ENCODE measurements at places on chromosomes 5 and 9. TPM values are rescaled to one million over a fixed set of nuclear protein-coding genes. Genes with fewer than 3 reads are reported as not detected.
A peak's percentile ranks its signal among the peaks of the same experiment; 100 is the strongest.

- peaks cover 8% of the 10 kb centered on the region for H3K27me3 ChIP-seq
- peaks cover 8% of the 10 kb centered on the region for H3K4me1 ChIP-seq
- H3K4me3 ChIP-seq: no peak overlapping the region
- H3K36me3 ChIP-seq: peaks cover 9% of the 10 kb centered on the region
Observed at GRCh38 chr5:759111-759751, 25.3 kb downstream of the ZDHHC11B start.

GRCh38 chr5:177304392-177305119 lies 957 bp downstream of the PRELID1 start:
- peak overlapping the region; percentile 89 for H3K4me3 ChIP-seq
- H3K36me3 ChIP-seq: peaks cover 43% of the 10 kb centered on the region
- H3K4me1 ChIP-seq: peaks cover 90% of the 10 kb centered on the region
- no peaks in the 10 kb centered on the region for H3K27me3 ChIP-seq
- DNase-seq: peak; percentile 86

- peaks cover 15% of the 10 kb centered on the region for H3K4me1 ChIP-seq
- no peaks in the 10 kb centered on the region for H3K27me3 ChIP-seq
- no peak overlapping the region for H3K4me3 ChIP-seq
- no peak for DNase-seq
Observed at GRCh38 chr9:104866191-104866590, 61.8 kb downstream of the ABCA1 start.

DNA sequence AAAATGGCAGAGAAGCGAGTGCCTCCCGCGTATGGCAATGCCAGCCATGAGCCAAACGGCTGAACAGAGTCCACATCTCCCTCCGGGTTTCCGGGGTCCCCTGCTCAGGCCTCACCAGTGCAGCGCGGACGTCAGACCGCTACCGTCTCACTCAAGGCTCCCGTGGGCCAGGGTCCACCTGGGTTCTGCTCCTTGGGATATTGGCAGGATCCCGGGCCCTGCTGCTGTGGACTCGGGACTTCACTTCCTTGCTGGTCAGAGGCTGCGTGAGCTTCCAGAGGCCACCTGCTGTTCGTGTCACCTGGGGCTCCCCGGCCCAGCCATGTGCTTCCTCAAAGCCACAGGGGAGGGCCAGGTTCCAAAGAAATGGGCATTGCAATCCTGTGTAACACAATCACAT lies 38.4 kb upstream of the CLPTM1L start:
- peak; percentile 70 for DNase-seq
- no peak overlapping the region for H3K27ac ChIP-seq
- H3K4me1 ChIP-seq: peaks cover 23% of the 10 kb centered on the region
- H3K4me3 ChIP-seq: no peak overlapping the region
- H3K27me3 ChIP-seq: no peaks in the 10 kb centered on the region

The FOXD4L5 gene
- not detected for total RNA-seq

The IFNA21 gene
- total RNA-seq: not detected

DNA sequence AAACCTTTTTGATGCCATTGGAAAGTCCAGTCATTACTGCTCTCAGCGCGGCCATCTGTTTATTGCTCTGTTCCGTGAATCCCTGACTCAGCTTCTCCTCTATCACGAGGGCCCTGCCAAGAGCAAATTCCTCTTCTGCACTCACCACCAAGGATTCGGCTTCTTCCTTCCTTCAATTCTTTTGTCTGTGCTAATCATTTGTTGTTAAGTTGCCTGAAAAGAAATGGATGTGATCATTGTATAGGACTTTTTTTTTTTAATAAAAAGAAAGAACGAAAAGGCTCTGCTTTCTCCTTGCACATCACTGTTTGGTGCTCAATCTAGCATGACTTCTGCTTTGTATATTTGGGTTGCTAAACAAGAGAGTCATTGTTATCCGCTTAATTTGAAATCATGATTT lies 128.7 kb upstream of the PIK3R1 start:
- no peaks in the 10 kb centered on the region for H3K27me3 ChIP-seq
- H3K4me3 ChIP-seq: no peak overlapping the region
- H3K4me1 ChIP-seq: no peaks in the 10 kb centered on the region
- no peak for DNase-seq

The FOXI1 gene
- total RNA-seq: not detected

- H3K4me1 ChIP-seq: no peaks in the 10 kb centered on the region
- no peak overlapping the region for H3K27ac ChIP-seq
- H3K4me3 ChIP-seq: no peak overlapping the region
- DNase-seq: no peak
- no peaks in the 10 kb centered on the region for H3K36me3 ChIP-seq
Observed at GRCh38 chr9:8229226-8229625, 429.6 kb upstream of the DMAC1 start.

GRCh38 chr9:92324889-92325268 lies 271 bp downstream of the NOL8 start:
- DNase-seq: peak; percentile 89
- no peaks in the 10 kb centered on the region for H3K27me3 ChIP-seq
- H3K27ac ChIP-seq: peak overlapping the region; percentile 90
- peaks cover 29% of the 10 kb centered on the region for H3K4me1 ChIP-seq

The GCNT4 gene
- total RNA-seq: 2.8 TPM

The AMBP gene
- not detected for total RNA-seq

The SLIT3 gene
- 11.1 TPM for total RNA-seq

All from spleen (tissue), 13 donors.